ENCODE measurements at places on chromosomes 13 and 19.

- no peak for DNase-seq
Measured at GRCh38 chr19:41808663-41809566, 12.5 kb downstream of the CEACAM3 start.

DNA sequence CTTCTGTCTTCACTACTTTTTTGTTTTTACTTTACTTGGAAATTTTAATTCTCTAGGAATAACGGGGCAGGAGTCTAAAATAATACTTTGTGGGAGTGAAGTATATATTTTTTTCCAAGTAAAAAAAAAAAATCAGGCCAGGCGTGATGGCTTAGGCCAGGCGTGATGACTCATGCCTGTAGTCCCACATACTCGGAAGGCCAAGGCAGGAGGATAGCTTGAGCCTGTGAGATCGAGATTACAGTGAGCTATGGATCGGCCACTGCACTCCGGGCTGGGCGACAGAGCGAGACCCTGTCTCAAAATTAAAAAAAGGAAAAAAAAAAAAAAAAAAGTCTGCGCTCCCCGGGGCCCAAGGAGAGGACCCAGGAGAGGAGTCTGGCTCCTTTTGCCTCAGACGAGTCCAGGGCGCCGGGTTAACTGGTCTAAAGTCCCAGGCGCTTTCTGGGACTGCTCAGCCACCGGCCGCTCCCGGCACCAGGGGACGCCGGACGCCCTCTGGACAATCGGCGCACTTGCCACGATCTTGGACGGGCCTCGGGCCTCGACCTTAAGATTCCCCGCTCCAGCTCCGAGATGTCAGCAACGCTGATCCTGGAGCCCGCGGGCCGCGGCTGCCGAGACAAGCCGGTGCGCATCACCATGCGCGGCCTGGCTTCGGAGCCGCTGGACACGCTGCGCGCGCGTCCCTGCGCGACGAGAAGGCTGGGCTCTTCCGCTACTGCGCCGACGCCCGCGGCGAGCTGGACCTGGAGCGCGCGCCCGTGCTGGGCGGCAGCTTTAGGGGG lies 2.7 kb upstream of the ZFP82 start:
- no peak for DNase-seq

- DNase-seq = no peak
Measured at GRCh38 chr19:3482507-3483225, 575 bp downstream of the SMIM44 start.

- no peak for DNase-seq
Measured at GRCh38 chr13:63693696-63694095, 2278.0 kb upstream of the PCDH20 start.

GRCh38 chr19:33823341-33823740 lies 26.7 kb downstream of the KCTD15 start:
- no peak for DNase-seq

DNA sequence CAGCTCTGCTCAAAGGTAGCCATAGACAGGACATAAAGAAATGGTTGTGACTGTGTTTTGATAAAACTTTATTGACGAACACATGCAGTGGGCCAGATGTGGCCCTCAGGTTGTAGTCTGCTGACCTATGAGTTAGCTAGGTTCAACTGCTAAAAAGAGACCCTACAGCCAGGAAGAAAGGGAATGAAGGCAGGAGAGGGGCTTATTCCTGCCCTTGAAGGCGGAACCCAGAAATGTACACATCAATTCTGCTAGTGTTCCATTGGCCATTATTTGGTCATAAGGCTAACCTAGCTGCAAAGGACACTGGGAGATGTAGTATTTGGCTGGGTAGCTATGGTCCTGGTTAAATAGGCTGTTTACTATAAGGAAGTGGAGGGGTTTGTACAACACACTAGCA lies 18.0 kb downstream of the APBA3 start:
- DNase-seq = no peak

- no peak for DNase-seq
Measured at GRCh38 chr19:19615086-19615485, 3.4 kb downstream of the PBX4 start.

DNA sequence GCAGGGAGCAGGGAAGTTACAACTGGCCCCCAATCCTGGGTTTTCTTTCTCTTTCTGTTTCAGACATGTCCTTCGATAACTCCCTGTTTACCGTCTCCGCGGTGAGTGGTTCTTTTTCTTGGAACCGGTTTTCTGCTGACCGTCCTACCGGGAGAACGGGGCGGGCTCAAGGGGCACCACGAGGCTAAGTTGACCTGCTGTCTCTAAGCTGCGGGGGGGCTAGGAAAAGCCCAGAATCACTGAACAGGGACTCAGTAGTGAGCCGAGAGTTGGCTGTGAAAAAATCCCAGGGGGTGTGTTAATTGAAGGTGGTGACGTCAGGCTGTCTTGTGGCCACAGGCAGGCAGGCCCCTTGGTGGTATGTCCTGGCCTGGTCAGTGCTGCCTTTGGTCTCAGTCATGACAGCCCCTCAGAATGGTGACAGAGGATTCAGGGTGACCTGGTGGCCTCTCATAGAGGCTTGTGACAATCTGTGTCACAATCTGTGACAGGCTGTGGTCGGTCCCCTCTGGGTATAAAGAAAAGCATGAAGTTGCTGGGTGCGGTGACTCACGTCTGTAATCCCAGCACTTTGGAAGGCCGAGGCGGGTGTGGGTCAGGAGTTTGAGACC lies 8.1 kb upstream of the CARM1 start:
- no peak for DNase-seq

DNA sequence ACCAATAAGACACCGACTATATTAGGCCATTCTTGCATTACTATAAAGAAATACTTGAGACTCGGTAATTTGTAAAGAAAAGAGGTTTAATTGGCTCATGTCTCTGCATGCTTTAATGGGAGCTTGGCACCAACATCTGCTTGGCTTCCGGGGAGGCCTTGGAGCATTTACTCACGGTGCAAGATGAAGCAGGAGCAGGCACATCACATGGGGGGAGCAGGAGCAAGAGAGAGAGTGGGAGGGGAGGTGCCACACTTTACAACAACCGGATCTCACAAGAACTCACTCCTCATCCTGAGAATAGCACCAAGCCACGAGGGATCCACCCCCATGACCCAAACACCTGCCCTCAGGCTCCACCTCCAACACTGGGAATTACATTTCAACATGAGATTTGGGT lies 224.8 kb downstream of the KLF5 start:
- no peak for DNase-seq

- DNase-seq = no peak
Measured at GRCh38 chr13:41107104-41107571, 25.5 kb downstream of the KBTBD6 start.

GRCh38 chr13:90594681-90595080 lies 752.8 kb upstream of the MIR17HG start:
- no peak for DNase-seq

DNA sequence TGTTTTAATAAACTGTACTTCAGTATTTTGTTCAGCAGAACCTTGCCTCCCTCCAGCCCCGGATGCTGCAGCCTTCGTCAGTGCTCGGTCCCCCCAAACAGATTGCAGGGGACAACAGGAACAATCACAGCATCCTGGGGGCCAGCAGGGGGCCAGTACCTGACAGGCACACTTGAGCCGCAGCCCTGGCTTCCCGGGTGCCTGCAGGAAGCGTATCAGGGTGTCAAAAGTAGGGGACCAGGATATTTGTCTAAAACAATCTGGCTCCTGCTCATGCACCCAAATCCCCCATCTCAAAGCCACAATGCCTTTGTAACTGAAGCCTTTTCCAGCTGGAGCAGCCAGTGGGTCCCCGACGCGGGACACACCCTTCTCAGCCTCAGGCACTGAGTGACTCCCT lies 167.5 kb upstream of the TSHZ3 start:
- no peak for DNase-seq

Data from CD8-positive, alpha-beta memory T cell (primary cell).